ENCODE measurements at places on chromosomes 1 and 21.

DNA sequence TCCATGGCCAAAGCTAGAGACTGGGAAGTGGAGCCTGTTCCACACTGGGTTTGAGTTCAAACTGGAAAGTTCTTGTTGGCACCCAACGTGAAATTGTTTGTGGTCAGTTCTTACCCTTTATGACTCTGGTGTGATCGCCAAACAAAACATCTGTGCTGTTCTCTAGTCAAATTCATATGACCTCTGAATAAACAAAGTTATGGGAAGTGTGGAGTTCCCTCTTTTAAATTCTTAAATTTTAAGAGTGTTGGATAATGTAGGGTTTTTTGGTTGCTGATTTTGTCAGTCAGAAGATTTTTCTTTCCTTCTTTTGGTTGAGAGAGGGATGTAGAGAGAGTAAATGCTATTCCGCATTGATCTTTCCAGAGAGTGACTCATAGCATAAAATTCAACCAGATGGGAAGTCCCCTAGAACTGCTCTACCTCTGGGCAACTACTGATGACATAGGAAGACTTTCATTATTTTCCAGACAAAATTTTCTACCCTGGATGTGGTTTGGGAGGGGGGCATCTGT, 36.4 kb downstream of the CHML start:
- no peak for DNase-seq

DNA sequence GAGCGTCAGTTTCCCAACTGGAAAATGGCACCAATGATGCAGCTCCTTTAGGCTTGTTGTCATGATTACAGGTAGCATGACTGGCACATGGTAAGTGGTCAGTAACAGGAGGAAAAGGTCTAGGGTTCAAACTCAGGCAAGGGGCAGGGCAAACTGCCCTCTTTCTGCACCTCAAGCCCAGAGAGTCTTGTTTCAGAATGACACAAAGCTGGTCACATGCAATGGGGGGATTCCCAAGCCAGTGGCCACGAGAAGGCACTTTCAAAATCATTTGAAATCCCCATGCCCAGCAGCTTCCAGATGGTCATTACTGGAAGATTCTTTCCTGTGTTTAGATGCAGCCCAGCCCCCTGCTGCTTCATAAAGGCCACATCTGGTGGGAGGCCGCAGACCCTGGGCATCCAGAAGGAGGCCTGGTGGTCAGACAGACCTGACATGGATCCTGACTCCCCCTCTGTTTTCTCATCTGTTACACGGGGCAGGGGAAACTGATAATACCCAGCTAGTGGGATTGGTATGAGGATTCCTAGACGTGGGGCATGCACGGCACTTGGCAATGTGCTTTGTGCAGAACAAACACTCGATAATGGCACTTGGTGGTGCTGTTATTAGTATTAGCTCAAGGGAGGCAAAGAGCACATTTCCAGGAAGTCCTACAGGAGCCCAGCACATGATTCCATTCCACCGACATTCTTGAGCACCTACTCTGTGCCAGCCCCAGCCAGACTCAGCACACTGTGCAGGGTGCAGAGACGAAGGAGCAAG, 6.9 kb upstream of the PLA2G2D start:
- no peak for DNase-seq

GRCh38 chr1:10444248-10444647, 5.6 kb upstream of the CORT start:
- DNase-seq, result no peak

DNA sequence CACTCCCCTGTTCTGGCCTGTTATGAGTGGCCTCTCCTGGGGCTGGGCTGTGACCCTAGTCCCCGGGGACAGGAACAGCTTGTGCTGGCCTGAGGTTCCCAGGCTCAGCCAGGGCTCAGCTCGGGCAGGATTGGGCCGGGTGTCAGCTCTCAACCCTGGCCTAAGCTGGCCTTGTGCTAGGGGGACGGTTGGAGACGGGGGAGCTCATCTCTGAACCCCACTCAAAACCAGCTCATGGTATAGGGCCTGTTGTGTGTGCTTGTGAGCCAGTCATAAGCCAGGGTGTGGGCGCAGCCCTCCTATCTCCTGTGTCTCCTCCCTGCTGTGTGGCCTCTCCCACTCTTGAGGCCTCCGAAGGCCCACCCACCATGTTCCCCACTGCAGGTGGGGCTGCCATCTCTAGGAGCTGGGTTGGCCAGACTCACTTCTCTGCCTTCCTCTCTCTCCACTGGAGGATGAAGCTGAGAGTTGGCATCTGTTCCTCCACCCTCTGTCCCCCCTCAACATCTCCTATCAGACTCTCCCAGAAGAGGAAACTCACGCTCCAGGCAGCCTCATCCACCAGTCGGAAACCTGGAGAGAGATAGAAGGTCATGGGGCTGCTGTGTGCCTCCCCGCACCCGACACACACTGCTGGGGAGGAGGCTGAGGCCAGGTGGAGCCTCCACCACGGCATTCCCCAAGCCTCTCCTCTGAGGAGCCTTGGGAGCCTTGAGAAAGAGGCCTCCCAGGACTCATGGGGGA, 1.4 kb downstream of the PEAR1 start:
- DNase-seq, result no peak

- no peak for DNase-seq
These were observed 52.9 kb downstream of the MPZL1 start for GRCh38 chr1:167774710-167775109.

DNA sequence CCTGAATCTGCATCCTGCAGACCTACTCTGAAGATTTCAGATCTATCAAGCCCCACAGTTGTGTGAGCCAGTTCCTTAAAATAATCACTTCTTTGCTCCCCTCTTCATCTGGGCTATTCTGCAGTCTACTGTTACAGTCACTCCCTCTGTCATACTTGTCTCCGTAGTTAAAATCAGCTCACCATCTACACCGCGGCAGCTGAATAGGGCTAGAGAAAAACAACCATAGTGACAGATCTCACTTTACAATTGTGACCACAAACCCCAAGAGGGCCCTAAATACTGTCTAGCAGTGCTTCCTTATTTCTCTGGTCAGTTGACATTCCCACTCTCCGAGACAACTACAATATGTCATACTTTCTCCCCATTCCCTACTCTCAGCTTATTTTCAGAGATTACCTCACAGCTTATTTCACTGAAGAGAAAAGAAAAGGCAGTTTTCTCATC, 12.9 kb downstream of the DESI2 start:
- DNase-seq, result no peak

GRCh38 chr1:48741380-48741779, 35.3 kb downstream of the BEND5 start:
- DNase-seq, result no peak

All from CD4-positive, alpha-beta T cell treated with Interleukin-4 for 1 hour (primary cell).